ENCODE measurements at places on chromosomes 11 and 22.

- no peak for DNase-seq
Observed at GRCh38 chr11:93796441-93797231, 12.6 kb downstream of the MED17 start.

DNA sequence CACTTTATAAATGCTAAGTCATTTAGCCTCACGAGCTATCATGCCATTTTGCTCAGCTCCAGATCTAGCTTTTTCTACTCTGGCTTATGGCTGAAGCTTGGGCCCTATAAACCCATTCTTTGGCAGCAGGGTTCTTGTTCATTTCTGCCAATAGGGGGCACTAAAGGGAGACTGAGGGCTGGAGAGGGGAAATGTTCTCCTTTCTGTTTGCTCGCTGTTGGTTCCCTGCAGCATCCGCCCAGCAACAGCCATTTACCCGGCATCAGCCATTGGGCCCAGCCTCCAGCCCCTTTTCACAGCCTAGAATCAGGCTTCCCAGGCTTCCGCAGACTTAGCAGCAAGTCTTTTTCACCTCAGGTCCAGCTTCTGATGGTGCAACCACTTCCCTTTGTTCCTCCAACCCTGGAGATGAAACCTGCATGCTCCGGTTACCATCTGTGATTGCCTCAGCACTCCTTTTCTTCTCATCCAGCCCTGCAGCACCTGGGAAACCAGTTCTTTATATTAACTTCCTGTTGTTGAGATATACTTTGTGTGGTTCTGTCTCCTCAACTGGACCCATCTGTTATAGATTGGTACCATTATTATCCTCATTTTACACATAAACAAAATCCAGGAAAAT is 4.2 kb upstream of the ME3 start:
- DNase-seq, result no peak

DNA sequence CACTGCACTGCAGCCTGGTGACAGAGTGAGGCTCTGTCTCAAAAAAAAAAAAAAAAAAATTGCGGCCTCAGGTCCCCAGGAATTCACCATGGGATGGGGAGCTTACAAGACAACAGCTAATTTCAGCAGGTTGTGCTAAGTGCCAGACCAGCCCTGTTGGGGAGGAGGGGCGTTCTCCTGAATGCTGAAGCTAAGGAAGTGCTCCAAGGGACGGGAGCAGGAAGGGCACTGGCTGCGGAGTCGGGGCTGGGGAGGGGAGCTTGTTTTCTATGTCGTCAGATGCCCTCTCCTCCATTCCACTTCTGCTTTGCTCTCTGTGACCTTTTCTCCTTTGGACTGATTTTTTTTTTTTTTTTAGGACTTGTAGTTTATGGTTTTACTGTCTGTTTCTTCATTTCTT is 4.5 kb downstream of the ADAMTS15 start:
- DNase-seq, result no peak

- no peak for DNase-seq
Observed at GRCh38 chr11:131077340-131077739, 161.1 kb upstream of the SNX19 start.

GRCh38 chr11:132538642-132539041 is 993.7 kb downstream of the OPCML start:
- no peak for DNase-seq

DNA sequence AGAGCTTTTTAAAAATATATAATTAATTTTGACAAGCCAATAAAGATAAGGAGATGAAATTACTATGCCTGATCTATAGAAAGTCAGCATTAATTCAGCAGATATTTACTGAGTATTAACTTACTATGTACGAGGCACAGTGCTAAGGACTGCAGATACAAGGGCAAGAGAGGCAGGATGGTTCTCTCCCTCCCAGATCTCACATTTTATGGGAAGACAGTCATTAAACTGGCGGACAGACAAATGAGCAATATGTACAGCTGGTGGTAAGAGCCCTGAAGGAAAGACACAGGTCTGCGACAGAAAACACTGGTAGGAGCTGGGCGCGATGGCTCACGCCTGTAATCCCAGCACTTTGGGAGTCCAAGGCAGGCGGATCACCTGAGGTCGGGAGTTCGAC is 36.8 kb downstream of the MCHR1 start:
- DNase-seq, result no peak

GRCh38 chr11:267491-267994 is 10.7 kb upstream of the NLRP6 start:
- DNase-seq, result peak; percentile 76

DNA sequence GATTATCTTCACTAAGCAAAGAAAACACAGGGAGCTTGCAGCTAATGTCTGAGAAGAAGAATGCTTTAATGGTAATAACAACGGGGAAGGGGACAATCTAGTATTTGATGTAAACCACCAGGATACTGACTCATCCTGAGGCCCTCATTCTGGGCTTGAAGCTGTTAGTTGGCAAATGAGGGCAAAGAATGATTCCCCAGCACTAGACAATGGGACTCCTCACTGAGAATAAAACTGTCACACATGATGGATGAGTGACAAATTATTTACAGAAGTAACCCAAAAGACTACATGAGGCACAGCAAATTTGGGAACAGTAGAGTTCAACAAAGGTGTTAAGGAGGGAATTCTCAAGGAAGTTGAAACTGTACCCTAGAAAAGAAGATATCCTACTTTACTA is 76.3 kb downstream of the FAM168A start:
- peak; percentile 32 for DNase-seq

DNA sequence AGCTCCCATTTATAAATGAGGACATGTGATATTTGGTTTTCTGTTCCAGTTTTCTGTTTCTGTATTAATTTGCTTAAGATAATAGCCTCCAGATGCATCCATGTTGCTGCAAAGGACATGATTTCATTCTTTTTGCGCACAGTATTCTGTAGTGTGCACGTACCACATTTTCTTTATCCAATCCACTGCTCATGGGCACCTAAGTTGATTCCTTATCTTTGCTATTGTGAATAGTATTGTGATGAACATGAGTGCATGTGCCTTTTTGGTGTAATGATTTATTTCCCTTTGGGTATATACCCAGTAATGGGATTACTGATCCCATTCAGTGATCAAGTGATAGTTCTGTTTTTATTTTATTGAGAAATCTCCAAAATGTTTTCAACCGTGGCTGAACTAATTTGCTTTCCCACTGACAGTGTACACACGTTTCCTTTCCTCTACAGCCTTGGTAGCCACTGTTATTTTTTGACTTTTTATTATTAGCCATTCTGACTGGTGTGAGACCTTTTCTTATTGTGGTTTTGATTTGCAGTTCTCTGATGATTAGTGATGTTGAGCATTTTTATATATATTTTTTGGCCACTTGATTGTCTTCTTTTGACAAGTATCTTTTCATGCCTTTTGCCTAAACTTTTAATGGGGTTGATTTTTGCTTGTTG is 226.0 kb upstream of the ANO3 start:
- no peak for DNase-seq

- DNase-seq, result no peak
Observed at GRCh38 chr11:95768521-95768920, 21.1 kb downstream of the FAM76B start.

- DNase-seq, result no peak
Observed at GRCh38 chr11:119297938-119298337, 19.0 kb downstream of the MCAM start.

GRCh38 chr11:125412509-125412908 is 83.6 kb downstream of the FEZ1 start:
- DNase-seq, result no peak

GRCh38 chr22:19874307-19875060 is 19.8 kb upstream of the GNB1L start:
- no peak for DNase-seq

DNA sequence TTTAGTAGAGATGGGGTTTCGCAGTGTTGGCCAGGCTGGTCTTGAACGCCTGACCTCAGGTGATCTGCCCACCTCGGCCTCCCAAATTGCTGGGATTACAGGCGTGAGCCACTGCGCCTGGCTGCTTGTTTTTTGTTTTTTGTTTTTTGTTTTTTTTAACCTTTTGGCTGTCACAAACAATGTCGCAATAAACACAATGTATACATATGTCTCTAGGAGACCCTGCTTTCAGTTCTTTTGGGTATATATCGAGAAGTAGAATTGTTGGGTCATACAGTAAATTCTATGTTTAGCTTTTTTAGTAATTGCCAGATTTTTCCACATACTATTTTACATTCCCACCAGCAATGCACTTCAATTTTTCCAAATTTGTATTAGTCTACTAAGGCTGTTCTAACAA is 28.0 kb downstream of the RBX1 start:
- no peak for DNase-seq

DNA sequence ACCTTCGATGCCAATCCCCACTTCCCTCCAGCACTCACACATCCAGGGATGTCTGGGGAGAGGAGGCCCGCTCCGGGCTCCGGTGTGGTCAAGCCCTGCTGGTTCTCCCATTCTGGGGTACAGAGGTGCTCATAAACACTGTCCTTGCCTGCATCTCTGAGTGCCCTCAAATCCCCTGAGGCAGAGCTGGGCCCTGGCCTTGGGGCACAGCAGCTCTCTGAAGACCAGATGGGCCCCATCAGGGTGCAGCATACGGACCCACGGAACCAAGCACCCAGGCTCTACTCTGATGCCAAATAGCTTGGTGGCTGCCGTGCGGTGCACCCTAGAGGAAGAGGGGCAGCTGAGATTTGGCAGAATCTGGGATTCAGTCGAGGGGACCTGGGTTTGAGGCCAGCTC is 35.7 kb upstream of the NNMT start:
- no peak for DNase-seq

- no peak for DNase-seq
Observed at GRCh38 chr22:40383905-40384304, 13.5 kb downstream of the SGSM3 start.

DNA sequence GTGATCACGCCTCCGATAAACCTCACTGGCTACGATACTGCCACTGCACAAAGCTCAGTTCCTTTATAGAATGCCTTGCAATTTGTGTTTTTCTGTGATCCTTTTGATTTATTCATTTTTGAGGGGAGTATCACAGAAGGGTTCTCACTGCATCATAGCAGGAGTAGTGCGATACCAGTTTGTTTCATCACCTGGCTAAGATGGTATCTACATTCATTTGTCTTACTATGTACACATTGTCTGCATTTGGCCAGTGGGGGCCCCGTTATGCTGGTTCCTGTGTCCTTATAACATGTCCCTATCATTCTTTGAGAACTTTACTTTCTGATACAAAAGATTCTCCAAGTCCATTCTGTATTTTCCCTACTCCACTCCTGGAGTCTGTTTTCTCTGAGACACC is 44.6 kb downstream of the APLP2 start:
- no peak for DNase-seq

DNA sequence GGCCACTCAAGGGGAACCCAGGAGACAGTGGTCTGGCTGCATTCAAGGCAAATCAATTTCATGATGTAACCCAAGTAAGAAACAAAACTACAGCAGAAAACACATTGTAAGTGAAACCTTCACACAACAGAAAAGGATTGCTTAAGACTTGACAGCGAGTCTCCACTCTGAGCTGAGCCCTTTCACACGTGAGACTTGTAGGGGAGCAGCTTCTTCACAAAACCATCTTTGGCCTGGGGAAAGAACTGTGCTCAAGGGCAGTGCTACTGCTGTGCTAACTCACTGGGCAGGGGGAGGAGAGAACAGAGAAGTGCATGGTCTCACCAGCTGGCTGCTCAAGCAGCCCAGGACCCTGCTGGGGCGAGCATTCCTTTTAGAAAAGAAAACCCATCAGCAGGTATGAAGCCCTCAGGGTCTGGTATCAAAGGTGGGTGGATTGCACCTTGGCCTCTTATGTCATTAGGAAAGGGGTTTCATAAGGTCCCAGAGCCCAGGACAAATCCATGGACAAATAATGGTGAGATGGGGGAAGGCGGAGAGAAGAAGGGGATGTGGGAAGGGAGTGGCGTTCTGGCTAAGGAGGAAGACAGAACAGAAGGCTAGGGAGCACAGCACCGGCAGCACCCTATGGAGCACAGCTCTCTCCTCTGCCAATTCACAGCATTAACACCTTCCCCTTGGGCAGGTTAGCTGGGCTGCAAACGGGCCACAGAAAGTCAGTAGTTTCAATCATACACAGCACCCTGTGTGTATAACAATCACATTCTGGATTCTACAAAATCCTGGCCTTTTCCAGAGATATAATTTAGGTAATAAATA is 20.6 kb upstream of the RAPSN start:
- no peak for DNase-seq

GRCh38 chr11:72726266-72727220 is 25.7 kb downstream of the ARAP1 start:
- no peak for DNase-seq

- no peak for DNase-seq
Observed at GRCh38 chr11:35146711-35147110, 7.7 kb downstream of the CD44 start.

GRCh38 chr11:111269146-111269868 is 23.8 kb downstream of the POU2AF2 start:
- DNase-seq, result no peak

GRCh38 chr11:61049859-61050258 is 52.4 kb upstream of the CD5 start:
- no peak for DNase-seq

GRCh38 chr22:22375576-22376351 is 131.2 kb downstream of the VPREB1 start:
- no peak for DNase-seq

- DNase-seq, result peak; percentile 66
Observed at GRCh38 chr11:70191495-70192140, 11.5 kb upstream of the FADD start.

DNA sequence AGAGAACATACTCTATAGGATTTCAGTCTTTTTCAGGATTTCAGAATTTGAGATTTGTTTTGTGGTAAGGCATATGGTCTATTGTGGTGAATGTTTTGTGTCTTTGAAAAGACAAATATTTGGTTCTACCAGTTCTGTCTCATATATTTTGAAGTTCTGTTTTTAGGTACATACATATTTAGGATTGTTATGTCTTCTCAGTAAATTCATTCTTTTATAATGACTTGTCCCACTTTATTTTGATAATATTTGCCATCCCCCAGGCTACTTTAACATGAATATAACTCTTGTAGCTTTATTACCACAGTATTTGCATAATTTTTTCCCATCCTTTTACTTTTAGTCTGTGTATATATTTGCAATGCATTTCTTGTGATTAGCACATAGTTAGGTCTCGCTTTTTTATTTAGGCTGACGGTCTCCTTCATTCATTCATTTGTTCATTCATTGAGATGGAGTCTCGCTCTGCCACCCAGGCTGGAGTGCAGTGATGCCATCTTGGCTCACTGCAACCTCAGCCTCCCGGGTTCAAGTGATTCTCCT is 32.1 kb downstream of the MTMR3 start:
- DNase-seq, result no peak
